ENCODE measurements at places on chromosomes 11 and 22.

- no peak for DNase-seq
Observed at GRCh38 chr11:78417175-78417887, at the start of gene GAB2. Gene GAB2 (minus strand): TSS chr11:78417820. CDS start chr11:78417720, 100 bp downstream.

DNA sequence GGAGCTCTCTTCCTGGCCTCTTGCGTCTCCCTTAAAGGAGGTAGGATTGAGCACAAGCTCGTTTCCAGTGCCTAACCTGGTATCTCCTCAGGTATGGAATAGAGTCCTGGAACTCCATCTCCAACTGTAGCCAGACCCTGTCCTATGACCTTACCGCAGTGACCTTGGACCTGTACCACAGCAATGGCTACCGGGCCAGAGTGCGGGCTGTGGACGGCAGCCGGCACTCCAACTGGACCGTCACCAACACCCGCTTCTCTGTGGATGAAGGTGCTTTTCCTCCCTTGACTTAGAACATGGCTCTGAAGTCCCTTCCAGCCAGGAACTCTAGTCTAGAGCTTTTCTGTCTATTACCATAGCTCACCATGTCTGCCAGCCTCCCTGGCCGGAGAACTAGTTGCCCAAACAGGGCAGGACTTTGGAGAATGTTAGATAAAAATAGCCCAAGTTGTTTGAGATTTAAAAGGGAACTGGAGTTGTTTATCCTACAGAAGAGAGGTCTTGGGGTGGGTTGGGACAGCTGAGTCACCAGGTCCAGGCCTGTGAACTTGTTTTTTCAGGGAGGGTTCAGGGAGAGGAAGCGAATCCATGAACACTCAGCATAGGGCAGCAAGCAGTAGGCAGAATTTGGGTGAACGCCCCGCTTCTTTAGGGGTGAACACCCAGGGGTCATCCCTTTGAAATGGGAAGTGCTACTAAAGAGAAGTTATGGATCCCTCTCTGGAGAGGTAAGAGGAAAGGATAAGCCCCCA lies 3.3 kb downstream of the IL10RA start:
- DNase-seq: no peak

DNA sequence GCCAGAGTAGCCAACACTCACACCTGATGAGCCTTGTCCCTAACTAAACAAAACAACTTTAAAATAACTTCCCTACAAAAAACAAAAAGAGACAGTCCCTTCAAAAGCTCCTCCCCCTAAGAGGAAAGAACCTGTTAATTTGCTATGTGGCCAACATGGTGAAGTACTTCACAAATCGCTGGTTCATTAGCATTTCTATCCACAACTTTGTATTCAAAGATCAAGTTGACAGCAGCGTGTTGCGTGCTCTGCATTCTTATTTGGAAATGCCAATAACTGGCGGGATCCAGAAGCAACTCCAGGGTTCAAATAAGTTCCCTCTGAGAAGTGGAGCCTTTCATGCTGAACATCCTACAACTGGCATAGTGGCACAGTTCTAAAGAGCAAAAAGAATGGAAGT lies 48.6 kb downstream of the CADM1 start:
- no peak for DNase-seq

DNA sequence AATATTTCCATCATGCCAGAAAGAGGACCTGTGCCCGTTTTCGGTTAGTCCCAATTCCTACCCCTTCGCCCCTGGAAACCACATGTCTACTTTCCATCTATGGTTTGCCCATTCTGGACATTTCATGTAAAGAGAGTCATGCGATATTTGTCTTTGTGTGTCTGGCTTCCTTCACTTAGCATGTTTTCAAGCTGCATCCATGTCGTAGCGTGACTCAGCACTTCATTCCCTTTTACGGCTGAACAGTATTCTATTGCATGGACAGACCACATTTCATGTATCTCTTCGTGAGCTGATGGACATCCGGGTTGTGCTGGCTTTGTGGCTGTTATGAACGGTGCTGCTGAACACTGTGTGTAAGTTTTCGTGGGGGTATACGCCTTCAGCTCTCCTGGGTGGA lies 43.4 kb downstream of the SCUBE1 start:
- no peak for DNase-seq

DNA sequence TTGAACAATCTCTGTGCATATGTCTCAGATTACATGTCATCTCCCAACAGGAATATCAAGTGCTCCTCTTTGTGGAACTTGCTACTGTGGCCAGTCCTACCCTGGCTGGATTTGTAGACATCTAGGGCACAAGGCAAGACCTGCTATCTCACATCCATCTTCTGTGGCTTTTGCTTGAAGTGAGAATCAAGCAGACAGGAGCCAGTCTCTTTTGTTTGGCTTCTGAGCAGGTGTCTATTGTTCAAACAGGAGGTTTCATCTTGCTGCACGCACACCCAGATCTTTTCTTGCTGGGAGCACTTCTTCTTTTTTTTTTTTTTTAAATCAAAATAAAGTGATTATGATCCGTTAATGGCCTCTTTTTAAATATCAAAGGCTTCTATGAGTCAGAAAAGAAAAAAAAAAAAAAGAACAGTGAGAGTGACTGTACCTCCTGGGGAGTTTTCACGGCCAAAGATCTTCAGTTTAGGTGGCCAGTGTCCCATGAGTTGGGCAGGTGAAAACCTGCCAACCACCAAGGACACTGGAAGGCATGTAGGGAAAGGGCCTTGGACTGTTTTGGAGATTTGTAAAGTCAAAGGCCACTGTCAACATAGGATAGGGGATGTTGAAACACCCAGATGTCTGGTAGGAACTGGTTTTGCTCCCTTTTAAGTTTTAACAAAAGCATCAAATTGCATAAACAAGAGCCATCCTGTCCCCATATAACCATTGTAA lies 78.1 kb downstream of the CD44 start:
- no peak for DNase-seq

DNA sequence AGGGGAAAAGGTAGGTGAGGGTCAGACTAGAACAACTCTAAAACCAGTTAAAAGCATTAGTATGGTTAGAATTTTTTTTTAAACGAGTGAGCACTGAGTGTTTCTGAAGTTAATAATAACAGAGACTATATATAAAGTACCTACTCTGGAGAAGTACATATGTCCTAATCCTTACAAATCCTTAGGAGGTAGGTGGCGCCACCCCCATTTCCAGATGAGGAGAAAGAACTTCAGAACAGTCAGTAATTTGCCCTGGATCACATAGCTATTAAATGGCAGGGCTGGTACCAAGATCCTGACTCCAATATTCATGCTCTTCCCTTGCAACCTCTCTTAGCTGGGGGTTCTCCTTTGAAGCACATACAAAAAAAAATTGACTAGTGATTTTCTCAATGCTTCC lies 80.5 kb downstream of the CLPB start:
- no peak for DNase-seq

DNA sequence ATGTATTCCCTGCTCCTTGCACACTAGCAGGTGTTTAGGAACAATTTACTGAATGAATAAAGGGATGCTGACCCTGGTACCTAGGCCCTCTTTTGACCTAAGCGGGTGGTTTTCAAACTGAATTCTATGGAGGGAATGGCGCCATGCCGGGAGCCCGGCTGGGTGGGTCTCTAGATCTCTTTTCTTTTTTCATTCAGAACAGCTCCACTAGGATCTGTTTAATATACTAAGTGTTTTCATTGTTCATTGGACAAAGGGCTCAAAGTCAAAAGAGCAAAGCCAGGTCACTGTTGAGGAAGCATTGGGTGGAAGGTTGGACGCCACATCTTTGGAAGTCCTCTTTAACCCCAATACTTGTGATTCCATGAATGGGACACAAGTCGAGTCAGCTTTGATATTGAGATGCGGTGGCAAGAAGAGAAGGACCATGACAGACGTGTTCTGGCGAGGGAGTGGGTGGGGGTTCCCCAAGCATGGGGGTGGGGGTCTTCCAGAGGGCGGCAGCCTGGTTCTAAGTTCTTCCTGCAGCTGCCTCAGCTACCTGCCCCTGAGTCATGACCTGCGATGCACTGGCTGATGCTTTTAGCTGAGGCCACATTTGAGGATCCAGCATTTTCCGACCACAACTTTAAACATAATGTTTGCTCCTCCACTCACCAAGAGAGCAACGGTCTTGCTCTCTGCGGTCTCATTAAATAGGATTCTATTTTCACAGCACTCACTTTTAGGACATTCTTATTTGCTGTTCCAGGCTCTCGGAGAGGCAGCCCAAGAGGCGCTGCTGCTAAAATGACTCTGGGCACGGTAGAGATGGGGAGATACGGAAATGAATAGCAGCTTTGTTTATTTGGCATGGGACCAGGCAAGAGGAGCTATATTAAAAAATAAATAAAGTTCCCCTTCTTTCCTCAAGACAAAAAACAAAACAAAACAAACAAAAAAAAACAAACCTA lies 100.6 kb downstream of the FBXO7 start:
- no peak for DNase-seq

GRCh38 chr11:33000181-33000580 lies 15.5 kb upstream of the DEPDC7 start:
- no peak for DNase-seq

- DNase-seq: no peak
Observed at GRCh38 chr11:66723693-66724092, 5.3 kb downstream of the SPTBN2 start.

- peak; percentile 88 for DNase-seq
Observed at GRCh38 chr11:65662799-65663638, at the start of gene RELA. Gene RELA (minus strand): TSS chr11:65662916. CDS start chr11:65662832, 84 bp downstream.

DNA sequence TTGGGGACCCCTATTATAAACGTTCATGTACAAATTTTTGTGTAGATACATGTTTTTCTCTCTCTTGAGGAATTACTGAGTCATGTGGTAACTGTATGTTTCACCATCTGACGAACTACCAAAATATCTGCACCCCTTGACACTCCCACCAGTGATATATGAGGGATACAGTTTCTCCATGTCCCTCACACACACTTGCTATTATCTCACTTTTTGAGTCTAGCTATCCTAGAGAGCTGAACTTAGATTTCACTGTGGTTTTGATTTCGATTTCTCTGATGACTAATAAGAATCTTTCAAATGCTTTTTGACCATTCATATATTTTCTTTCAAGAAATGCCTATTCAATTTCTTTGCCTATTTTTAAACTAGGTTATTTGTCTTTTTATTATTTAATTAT lies 200.2 kb downstream of the PGR start:
- no peak for DNase-seq

DNA sequence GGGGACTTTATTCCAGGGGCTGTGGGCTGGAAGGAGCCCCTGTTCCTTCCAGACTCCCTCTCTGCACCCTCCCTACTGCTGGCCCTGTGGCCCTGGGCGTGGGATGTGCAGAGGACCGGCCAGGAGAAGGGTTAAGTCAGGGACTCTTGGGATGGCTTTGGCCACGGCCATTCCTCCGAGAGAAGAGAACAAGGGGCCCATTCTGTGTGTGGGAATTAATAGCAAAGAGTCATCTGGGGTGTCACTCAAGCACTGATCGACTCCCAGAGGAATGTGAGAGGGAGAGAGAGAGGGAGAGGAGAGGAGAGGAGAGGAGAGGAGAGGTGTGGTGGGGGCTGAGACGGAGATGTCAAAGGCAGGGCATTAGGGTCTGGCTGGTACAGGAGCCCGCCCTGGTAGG lies 14.2 kb upstream of the SOX10 start:
- no peak for DNase-seq

- DNase-seq: no peak
Observed at GRCh38 chr11:47917599-47918369, 62.6 kb upstream of the PTPRJ start.

DNA sequence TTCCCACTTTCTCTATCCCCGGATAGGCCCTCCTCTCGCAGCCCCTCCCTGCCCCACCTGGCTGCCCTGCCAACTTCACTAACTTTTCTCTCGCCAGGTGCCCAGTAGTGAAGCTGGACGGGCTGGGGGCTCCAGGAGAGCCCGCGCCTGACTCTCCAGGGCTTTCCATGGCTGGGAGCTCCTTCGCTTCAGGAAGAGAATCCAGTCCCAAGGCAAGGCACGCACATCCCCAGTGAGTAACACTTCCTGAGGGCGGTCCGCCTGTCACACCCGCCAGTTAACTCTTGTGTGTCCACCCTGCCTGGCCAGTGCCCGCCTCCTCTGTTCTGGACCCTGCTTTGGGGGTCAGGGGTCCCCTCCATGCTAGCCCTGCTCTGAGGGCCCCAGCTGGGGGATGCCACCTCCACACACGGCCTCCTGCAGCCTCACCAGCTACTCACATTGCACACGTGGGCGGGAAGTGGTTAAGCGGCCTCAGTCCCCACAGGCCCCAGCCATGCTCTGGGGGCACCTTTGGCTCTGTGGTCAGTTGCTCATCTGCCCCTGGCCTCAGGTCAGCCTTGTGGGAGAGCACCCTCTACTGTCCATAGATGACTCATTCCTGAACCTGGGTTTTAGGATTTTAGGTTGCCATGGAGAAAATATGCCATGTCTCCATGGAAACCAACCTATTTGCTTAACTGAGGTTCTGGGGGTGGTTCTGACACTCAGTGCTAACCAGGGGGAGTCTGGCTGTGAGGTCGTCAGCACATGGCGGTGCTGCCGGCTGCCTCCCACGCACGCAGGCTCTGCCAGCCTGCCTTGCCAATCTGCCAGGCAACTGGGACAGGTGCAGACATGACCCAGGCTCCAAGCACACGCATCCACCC lies at the start of gene RIN1:
Gene RIN1 (minus strand): TSS at position 201 of the 869 bp plus-strand sequence. CDS start 32 bp downstream, at position 169.
- DNase-seq: peak; percentile 78

DNA sequence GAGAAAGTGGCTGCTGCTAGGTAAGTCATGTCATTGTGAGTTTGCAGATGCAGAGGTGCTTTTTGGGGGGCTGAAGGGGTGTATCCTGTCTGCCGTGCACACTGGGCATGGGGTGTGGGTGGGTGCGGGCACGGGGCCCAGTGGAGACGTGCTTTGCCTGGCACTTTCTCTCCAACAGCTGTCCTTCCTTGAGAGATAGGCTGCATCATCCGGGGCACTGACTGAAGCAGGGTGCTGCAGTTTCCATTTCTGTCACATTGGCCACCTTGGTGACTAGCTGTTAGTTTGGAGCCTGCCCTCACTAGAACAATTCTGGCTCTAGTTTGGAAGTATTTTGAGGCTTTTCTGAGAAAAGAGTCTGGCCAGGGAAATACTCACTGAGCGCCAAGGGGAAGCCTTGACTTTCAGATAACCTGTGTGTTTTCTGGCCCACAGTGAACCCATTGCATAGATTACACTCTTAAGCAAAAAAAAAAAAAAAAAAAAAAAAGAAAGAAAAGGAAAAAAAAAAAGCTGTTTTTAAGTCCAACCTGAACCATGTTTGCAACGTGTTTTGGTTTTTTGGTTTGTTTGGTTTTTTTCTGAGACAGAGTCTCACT lies 219.2 kb downstream of the NAV2 start:
- DNase-seq: no peak

- DNase-seq: no peak
Observed at GRCh38 chr11:109733245-109733644, 311.3 kb downstream of the C11orf87 start.

- DNase-seq: no peak
Observed at GRCh38 chr11:76095891-76096290, 110.4 kb downstream of the WNT11 start.

DNA sequence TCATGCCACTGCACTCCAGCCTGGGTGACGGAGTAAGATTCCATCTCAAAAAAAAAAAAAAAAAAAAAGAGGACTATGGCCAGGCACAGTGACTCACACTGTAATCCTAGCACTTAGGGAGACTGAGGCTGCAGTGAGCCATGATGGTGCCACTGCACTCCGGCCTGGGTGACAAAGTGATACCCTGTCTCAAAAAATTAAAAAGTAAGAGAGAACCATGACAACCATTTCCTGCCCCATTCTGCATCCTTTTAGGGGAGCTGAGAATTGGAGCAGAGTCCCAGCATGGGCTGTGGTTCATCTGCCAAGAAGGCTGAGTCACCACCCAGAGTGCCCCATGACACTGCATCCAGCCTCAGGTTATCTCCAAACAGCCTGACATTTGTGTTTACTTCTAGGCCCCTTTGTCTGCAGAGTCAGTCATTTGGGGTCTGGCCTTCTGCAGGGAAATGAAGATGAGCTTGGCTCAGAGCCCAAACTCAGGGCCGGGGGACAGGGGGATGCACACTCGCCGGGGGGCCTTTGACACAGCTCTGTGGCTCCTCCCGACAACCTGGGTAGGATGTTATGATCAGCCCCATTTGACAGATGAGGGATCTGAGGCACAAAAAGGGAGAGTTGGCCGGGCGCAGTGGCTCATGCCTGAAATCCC lies 4.7 kb downstream of the CSDC2 start:
- no peak for DNase-seq
